Ammon's horn (tissue), 1 donor: ENCODE measurements at places on chromosomes 1 and 21.

DNA sequence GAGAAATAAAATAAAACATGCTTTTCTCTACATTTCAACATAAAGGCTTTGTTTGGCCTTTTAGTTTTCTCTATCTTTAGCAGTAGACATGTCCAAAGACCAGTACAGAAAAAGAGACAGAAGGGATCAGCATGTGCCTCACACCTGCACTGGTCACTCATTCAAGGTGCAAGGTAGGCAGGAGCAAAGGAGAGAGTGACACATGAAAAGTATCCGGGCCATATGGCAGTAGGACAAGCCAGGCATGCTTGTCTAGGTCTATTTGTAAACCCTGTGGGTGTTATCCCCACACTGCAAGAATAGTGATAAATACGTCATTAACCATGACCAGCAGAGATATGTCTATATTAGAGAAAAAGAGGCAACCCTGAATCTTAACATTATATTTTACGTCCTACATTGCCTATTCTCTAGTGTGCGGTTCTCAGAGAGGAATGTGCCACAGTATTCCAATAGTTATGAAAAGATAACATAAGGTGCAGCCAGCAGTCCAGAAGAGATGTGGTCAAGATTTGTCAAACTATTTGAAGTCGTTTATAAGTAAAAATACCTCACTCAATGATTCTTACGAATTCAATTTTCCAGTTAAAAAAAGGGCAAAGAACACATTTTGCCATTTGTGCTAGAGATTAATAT, 32.1 kb downstream of the PRRX1 start:
- no peak for DNase-seq

- no peak for DNase-seq
Measured at GRCh38 chr1:36567601-36568341, 85.1 kb upstream of the CSF3R start.

DNA sequence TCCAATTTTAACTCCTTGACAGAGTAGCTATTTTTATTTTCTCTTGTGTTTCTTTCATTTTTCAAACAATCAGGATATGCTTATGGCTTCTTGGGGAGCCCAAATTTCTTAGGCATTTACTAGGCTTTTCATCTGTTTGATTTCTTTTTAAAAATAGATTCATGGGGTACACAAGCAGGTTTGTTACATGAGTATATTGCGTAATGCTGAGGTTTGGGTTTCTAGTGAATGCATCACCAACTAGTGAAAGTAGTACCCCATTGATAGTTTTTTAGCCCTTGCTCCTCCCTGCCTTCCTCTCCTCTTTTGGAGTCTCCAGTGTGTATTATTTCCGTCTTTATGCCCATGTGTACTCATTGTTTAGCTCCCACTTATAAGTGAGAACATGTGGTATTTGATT, 190.7 kb downstream of the CENPF start:
- no peak for DNase-seq

GRCh38 chr1:186983327-186983726, 154.6 kb downstream of the PLA2G4A start:
- DNase-seq = no peak

DNA sequence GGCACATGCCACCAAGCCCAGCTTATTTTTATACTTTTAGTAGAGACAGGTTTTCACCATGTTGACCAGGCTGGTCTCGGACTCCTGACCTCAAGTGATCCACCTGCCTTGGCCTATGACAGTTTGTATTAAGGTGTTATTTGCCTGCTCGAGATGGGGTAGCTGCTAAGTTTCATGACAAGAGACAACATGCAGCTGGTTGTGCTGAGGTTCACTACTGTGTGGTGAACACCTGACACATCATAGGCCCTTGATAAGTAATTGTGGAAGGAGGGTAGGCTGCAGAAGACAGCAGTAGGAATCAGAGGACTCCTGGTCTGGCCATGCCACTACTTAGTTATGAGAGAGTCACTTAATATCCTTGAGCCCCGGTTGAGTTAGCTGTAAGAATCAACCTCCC, 46.2 kb downstream of the PLPP3 start:
- no peak for DNase-seq

DNA sequence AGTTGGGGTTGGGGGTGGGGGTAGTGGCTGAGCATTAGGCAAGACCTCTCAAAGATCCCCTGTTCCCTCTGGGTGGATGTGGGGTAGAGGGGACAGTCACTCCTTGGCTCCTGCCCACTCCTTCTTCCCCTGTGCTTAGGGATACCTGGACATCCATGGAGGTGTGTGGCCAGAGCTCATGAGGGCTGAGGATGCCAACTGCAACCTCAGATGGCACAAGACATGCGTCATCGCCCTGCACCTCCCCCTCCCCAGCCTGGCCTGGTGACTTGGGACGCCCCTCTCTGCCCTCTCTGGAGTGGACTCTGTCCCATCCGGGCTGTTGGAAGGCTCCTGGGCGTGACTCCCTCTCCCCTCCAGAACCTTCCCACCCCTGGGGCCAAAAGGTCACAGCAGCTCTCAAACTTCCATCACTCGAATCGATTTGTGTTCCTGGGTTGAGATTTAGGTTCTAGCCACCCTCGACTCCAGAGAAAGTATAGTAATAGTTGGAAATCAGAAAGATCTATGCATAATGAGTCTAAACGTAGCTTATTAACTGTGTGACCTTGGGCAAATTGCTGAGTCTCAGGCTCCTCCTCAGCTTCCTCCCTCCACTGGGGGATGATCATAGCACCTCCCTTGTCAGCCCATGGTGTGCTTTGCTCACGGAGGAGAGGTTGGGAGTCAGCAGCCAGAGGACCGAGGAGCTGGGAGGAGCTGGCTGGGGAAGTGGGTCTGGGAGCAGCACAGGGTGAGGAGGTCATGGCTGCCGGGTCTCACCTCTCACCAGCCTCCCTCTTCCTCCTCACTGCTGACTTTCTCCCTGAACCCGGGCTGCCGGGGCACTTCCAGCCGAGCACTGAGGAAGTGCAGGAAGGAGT, 2.2 kb upstream of the PTPN7 start:
- no peak for DNase-seq

DNA sequence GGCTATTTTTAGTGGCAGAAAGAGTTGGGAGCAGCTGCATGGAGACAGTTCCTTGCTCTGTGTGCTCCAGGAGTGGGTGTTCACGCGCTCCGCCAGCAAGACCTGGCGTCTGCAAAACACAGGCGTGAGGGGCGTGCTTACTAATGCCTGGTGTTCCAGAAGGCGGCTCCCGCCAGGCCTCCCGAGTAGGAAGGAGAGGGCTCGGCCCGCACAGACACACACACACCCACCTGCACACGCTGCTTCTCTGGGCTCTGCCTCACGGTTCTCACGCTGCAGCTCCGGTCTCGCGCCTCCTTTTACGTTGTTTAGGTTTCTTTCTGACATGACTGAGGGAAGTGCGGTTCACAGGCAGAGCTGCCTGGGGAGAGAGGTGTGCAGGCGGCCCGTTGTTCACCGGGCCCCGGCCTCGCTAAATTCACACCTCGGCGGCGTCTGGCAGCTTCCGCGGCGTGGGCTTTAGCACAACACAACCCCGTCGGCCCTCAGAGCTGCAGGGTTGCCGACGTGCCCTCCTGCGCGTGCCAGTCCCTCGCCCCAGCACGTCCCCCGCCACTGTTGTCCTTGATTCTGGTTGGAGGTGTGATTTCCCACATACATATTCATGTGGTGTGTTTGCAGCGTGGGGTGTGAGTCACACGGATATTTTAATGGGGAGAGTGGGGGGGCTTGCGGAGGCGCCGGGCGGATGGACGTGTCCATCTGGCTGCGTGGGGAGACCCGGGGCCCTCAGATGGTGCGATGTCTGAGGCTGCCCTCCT, 77.0 kb downstream of the SKI start:
- DNase-seq = peak; percentile 52

DNA sequence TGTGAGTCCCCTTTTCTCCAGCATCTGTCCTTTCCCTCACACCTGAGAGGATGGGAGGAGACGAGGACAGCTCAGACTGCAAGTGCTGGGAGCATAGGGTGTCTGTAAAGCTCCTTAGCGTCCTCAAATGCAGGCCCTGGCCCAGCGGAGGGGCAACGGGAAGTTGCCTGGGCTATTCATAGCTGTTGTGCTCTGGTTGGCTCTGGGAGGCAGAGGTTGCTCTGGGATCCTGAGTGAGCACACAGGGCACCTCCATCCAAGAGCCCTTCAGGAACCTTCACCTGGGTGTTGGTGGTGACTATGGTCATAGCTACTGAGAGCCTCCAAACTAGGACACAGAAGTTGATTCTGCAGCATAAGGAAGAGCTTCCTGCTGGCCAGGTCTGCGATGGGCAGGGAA, 2.6 kb downstream of the PADI1 start:
- peak; percentile 54 for DNase-seq

DNA sequence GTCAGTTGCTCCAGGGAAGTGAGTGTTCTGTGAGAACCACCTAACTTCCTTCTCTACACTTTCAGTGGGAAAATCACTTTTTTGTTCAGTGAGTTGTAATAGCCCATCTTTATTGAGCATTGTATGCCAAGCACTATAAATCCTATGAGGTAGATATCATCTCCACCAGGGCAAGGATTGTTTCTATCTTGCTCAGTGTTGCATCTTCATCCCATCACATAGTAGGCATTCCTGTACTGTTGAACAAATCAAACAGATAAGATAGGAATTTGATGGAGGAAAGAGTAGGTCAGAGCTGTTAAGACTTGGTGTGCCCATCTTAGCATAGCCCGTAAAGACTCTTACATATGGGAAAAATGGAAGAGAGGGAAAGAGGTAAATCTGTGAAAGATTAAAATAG, 2.9 kb upstream of the PIGV start:
- no peak for DNase-seq
